ENCODE measurements at places on chromosomes 2 and 18. TPM values are rescaled to one million over a fixed set of nuclear protein-coding genes. Genes with fewer than 3 reads are reported as not detected.

Gene AGXT
- not detected for total RNA-seq

Gene XRCC5
- 141 TPM for total RNA-seq

Gene STAT4
- total RNA-seq = not detected

Gene SP110
- total RNA-seq = 22.7 TPM

Gene DHRS9
- 0.36 TPM for total RNA-seq

Gene ALLC
- not detected for total RNA-seq

Gene FBLN7
- 0.99 TPM for total RNA-seq

Gene CNGA3
- total RNA-seq = 8.6 TPM

Gene ANKRD62
- total RNA-seq = not detected

Gene MARCHF7
- 112 TPM for total RNA-seq

Gene CD226
- total RNA-seq = 1.2 TPM

Gene ACKR3
- 17.6 TPM for total RNA-seq

Gene TMEM169
- total RNA-seq = 1.4 TPM

Gene GYPC
- total RNA-seq = 93.5 TPM

Gene SPP2
- not detected for total RNA-seq

Gene GKN1
- not detected for total RNA-seq

Gene TXNDC2
- not detected for total RNA-seq

Gene ALPG
- not detected for total RNA-seq

Gene FAM237A
- not detected for total RNA-seq

Gene EVX2
- 1.9 TPM for total RNA-seq

Gene NT5C1B
- not detected for total RNA-seq

Gene ZNF396
- total RNA-seq = 1.9 TPM

Gene MC4R
- not detected for total RNA-seq

Gene C2orf72
- total RNA-seq = not detected

Gene ABCB11
- not detected for total RNA-seq

Gene SERPINB12
- total RNA-seq = not detected

Gene MC5R
- total RNA-seq = not detected

Gene PLEK
- total RNA-seq = 13.2 TPM

Gene ANKRD30B
- total RNA-seq = 0.36 TPM

Gene CNNM3
- 13.6 TPM for total RNA-seq

Gene RUFY4
- total RNA-seq = not detected

Gene MDH1B
- total RNA-seq = 2.2 TPM

Gene INPP5D
- total RNA-seq = 20.8 TPM

Gene EFR3B
- 0.49 TPM for total RNA-seq

Gene PLEKHM3
- 31.3 TPM for total RNA-seq

Gene DAPL1
- 1.5 TPM for total RNA-seq

Gene EMX1
- total RNA-seq = not detected

Gene BCL11A
- total RNA-seq = 22.1 TPM

Gene GCFC2
- 25.7 TPM for total RNA-seq

Gene UGT1A6
- total RNA-seq = not detected

Gene HOXD4
- total RNA-seq = 3.4 TPM

Gene POTEJ
- total RNA-seq = not detected

Gene CKAP2L
- not detected for total RNA-seq

Gene ERBB4
- 0.14 TPM for total RNA-seq

Gene CNNM4
- total RNA-seq = 3.0 TPM

Gene HTRA2
- 33.9 TPM for total RNA-seq

Gene CCNT2
- 32.7 TPM for total RNA-seq

Gene KLHL30
- total RNA-seq = 3.6 TPM

Gene USP40
- 30.5 TPM for total RNA-seq

Gene CXCR1
- not detected for total RNA-seq

Gene EML4
- 23.8 TPM for total RNA-seq

Measured in sigmoid colon (tissue), 7 donors.